ENCODE measurements at places on chromosomes 2 and 18.

DNA sequence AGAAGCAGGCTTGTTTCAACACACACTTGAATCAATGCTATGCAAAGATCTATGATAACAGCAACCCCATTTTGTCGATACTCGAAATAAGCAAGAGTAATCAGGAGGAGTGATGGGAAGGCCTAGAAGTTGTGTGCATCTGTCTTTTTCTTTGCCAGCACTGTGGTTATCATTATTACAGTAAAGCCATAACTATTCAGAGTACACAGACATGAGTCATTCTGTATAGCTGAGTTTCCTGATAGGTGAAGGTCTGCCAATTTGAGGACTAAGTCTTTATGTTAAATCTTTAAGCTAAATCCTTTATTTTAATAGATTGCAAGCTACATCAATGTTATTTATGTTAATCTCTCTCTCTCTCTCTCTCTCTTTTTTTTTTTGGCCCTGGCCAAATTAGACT, 1344.4 kb upstream of the CELF4 start:
- no peak for DNase-seq

DNA sequence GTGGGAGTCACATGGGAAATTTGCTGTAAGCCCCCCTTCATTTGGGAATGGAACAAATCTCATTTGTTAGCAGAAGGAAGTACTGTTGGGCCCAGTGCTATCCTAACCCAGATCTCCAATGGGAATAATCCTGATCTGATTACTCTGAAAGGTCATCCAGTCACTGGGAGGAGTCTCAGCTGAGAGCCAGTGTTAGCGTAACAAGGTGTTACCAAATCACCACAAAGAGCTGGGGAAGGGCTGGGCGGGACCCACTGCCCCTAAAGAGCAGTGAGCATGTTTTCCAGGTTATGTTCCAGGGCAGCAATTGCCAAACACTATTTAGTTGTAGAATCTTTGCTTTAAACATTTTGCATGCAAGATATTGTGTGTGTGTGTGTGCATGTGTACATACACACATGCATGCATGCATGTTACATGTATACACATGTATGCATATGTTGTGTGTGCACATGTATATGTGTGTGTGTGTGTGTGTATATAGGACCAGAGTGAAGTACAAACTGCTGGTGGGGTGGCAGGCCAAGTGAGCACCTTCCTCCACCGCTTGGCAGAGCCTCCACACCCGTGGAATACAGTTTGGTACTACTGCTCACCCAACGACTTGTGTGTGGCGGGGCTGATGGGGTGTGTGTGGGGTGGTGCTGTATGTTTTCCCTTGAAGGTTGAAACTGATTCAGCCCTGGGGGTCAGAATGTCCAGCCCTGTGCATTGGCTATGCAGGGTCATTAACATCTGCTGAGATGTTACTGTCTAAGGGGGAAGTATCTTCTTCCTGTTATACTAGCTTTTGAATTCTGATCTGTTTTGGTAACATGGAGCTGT, 15.2 kb downstream of the INPP5D start:
- no peak for DNase-seq

DNA sequence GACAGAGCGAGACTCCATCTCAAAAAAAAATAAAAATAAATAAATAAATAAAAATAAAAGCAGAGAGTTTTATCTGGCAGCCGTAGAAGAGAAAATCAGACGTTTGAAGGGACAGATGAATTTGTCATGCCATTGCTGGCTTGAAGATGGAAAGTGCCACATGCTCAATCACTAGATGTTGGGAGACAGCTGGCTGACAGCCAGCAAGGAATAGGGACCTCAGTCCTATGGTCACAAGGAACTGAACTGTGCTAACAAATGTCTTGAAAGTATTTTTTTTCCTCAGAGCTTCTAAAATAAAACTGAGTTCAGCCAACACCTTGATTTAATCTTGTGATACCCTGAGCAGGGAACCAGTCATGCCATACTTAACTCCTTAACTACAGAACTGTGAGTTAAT, 65.4 kb downstream of the DTNA start:
- no peak for DNase-seq

DNA sequence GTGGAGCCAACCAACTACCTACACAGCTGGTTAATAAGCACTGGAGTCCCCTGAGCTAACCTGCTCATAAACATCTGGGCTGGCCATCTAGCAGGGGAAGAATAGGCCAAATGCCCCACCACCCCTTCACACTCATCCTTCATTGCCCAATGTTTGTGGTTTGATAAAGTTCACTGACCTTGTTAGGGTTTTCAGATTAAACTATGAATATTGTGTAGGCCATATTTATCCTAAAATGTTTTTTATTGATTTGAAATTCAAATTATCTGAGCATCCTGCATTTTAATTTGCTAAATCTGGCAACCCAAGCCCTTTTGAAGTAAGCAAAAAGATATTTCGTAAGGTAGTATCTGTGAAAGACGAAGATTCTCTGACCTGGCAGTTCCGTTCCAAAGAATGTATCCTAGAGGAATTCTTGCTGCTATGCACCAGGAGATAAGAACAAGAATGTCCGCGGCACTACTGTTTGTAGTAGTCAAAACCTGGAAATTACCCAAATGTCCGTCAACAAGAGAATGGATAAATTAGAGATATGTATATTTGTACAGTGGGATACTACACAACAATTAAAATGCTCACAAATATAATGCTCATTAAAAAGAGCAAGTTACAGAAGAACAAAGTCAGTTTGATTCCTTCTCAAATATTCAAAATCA, 5.8 kb upstream of the TLK1 start:
- DNase-seq, result no peak

DNA sequence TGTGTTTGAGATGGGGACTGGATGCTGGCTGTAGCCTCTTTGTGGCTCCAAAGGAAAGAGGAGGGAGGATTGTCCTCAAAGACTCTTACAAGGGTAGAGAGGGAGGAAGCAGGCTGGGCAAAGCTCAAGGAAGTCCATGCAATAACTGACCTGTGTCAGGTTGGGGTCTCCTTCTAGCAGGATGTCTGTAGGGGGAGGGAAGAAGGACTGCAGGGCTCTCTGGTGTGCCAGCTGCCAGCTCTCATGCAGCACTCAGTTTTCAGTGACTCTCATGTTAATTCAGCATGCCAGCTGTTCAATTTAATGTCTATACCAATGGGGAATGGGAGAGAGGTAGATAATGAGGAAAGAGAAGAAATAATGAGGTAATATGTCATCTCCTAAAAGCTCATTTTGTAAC, 85.3 kb upstream of the RANBP2 start:
- no peak for DNase-seq

DNA sequence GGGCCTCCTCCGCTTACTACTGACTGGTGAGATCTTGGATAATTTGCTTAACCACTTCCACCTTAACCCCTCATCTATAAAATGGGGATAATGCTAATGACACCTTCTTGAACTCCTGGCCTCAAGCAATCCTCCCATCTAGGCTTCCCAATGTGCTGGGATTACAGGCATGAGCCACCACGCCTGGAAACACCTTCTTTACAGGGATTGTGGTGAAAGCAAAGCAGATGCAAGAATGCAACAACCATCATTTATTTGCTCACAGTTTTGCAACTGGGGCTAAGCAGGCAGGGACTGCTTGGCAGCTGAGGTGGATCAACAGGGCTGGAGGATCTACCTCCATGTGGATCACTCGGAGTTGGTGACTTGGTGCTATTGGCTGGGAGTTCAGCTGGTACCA, 76.2 kb upstream of the ZNF532 start:
- DNase-seq, result no peak

- no peak for DNase-seq
Observed at GRCh38 chr2:72895154-72895553, 7.9 kb downstream of the SPR start.

GRCh38 chr2:105373344-105373781, 25.5 kb downstream of the FHL2 start:
- DNase-seq, result no peak

GRCh38 chr2:69011611-69012157, 1.3 kb upstream of the ANTXR1 start:
- no peak for DNase-seq

GRCh38 chr2:240394549-240394948, 40.9 kb upstream of the GPC1 start:
- DNase-seq, result no peak
